Activated CD4-positive, alpha-beta T cell treated with anti-CD3 and anti-CD28 coated beads for 1 hour (primary cell): ENCODE measurements at places on chromosomes 4 and X.

DNA sequence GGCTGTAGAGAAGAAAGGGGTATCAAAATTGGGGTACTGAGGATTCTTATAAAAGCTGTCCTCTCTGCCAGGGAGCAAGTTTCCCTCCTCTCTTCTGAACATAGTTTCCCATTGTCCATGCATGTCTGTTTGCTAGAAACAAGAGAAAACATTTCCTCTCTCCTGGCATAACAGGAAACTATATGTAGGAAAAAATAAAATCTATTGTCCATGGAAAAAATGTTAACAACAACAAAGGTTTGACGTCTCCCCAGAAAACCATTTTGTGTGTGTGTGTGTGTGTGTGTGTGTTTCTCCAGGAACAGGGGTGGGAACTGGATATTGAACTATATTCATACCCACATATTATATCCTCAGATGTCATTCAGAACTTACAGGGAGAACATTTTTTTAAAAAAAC, 107.2 kb downstream of the GASK1B start:
- no peak for DNase-seq

DNA sequence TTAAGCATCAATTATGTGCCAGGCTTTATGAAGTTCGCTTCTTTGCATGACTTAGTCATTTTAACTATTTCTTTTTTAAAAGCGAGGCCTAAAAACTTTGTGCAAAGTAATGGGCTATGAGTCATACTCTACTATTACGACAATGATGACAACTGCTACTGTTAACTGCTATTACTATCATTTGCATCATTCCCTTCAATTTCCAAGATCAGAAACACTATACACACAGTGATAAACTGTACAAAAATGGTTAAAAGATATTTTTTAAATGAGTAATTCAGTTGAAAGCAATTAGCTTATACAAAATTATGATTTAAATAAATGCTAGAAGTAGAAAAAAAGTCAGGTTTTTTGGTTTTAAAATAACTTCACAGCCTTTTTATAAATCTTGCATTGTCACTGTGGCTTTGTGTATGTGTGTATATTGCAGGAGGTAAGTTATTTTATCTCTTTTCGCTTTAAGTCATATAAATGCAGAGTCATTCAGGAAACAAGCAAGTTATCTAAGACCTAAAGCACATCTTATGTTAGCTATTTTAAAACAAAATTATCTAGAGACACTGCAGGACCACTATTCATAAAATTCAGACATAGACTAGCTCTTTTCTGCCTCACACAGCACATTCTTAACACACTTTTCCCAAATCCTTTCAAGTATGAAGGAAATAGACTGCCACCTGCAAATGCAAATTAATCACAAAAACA, 18.5 kb upstream of the CXCL3 start:
- no peak for DNase-seq

- no peak for DNase-seq
Observed at GRCh38 chr4:123449780-123450179, 53.2 kb downstream of the SPRY1 start.

DNA sequence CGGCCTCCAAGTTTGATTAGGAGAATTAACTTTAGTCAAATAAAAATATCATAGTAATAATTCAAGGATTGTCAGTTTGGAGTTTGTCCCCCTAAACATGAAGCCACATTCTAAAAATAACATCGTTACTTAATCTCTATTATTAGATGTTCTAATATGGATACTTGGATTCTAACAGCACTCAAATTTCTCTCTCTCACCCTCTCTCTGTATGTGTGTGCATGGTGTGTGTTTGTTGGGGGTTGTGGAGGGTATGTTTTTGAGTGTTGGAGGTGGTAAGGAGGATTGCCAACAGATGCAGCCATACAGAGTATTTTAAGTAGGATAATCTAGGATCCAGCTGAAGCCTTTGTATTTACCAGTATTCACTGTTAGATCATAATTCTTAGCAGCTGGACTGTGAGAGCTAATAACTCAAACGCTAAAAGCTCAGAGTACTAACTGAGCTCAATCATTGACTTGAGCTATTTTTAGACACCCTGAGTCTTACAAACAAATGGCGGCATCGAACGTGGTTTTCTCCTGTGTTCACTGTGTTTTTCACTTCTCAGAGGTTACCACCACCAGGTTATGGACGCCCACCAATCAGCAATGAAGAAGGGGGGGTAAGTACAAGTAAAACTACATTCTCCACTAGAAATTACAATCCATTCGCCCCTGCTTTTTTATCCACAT, 8.8 kb downstream of the ENAM start:
- DNase-seq, result no peak

DNA sequence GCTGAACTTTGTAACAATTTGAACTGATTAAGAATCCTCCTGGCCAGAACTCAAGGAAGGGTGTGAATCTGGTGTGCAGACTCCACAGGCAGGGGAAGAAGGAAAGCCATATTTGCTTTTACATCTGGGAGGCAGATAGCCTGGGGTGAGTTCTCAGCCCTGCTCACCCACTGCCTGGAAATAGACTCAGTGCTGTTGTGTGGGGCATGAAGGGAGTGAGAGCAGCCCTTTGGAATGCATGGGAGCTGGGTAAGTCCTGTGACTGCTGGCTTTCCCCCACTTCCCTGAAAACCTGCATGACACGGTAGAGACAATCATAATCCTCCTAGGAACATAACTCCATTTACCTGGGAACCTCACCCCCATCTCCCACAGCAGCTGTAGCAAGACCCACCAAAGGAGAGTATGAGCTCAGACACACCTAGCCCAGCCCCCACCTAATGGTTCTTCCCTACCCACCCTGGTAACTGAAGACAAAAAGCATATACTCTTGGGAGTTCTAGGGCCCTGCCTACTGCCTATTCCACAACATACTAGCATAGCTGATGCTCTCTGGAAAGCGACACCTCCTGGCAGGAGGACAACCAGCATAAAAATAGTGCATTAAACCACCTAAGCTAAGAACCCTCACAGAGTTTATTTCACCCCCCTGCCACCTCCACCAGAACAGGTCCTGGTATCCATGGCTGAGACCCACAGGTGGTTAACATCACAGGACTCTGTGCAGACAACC, 59.3 kb upstream of the UBQLN2 start:
- no peak for DNase-seq

- DNase-seq, result no peak
Observed at GRCh38 chr4:136751556-136751955, 780.7 kb downstream of the PCDH18 start.
